ENCODE measurements at places on chromosomes 7 and 10.

- DNase-seq: no peak
Measured at GRCh38 chr10:63829020-63829419, 307.8 kb downstream of the REEP3 start.

GRCh38 chr10:77849039-77849664 lies 77.4 kb downstream of the DLG5 start:
- DNase-seq: no peak

DNA sequence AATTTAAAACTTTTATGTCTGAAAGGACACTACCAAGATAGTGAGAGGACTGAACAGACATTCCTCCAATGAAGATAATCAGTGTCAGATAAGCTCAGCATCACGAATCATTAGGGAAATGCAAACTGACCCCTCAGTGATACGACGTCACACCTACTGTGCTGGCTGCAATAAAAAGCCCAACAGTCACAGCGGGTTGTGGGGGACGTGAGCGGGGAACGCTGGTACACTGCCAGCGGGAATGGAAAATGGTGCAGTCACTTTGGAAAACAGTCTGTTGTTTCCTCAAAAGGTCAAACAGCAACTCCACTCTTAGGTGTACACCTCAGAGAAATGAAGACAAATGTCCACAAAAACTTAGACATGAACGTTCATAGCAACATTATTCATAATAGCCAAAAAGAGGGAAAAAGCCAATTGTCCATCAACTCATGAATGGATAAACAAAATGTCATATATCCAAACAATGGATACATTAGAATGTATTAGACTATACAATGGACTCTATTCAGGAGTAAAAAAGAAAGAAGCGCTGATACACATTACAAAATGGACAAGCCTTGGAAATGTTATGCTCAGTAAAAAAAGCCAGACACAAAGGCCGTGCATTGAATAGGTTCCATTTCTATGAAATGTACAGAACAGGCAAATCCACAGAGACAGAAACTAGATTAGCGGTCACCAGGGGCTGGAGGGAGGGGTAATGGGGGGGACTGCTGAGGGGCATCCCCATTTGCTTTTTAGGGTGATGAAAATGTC lies 2.4 kb upstream of the ECHS1 start:
- no peak for DNase-seq

DNA sequence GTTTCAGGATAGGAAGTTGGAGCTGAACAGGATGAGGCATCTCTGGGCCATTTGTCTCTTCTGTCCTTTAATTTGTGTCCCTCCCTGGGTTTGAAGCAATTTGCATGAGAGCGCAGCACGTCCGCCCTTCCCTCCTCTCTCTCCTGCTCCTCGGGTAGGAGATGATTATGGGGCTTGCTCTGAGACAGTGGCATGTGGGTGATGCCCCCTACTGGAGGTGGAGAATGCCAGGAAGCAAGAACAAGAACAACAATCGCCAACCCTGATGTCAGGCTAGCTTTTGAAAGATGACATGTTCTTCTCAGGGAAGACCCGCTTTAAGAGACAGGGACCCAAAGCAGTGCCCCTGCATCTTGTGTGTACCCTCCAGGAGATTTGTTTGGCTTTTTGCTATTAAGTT lies 63.9 kb upstream of the LOXL4 start:
- no peak for DNase-seq

- DNase-seq: no peak
Measured at GRCh38 chr10:93150990-93151547, 77.4 kb downstream of the CYP26A1 start.

DNA sequence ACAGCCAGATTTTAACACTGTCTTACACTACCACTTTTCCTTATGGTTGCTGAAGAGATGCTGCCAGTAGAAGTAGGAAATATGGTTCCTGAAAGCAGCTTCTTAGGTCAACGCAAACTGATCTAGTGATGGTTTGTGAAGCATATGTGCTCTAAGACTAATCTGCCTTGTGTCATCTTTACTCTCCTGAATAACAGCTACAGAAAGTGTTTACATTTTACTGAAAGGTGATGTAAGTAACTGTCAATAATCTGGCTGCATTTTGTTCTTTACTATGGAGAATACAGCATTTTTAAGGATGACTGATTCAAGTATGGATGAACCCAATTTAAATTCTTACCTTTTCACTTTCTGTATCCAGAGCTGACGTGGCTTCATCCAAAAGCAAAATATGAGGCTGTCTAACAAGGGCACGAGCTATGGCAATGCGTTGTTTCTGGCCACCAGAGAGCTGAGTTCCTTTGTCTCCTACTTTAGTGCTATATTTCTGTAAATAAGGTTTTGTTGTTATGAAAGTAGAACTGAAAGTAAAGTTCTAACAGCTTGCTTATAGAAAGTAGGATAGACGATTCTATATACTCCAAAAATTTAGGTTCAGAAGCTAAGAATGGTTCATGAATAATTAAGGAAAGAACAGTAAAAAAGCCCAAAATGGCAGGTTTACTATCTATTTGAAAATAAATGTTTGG lies 30.2 kb upstream of the ABCB4 start:
- DNase-seq: no peak

DNA sequence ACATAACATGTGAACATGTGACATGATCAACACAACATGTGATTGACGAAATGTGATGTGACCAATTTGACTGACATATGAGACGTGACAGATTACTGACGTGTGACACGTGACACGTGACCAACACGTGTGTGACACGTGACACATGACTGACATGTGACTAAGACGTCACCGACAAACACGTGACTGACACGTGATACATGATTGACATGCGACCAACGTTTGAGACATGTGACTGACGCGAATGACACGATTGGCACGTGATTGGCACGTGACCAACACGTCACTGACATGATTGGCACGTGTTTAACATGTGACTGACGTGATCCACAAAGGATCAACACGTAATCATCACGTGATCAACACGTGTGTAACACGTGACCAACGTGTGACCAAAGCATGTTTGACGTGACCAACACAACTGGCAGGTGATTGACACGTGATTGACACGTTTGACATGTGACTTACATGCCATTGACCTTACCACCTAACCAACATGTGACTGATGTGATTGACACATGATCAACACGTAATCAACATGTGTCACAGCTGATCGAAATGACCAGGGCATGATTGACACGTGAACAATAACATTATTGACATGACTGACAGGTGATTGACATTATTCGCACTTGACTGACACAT lies 23.7 kb downstream of the CRPPA start:
- no peak for DNase-seq

GRCh38 chr10:66604195-66604594 lies 321.6 kb upstream of the LRRTM3 start:
- no peak for DNase-seq

- no peak for DNase-seq
Measured at GRCh38 chr10:11011984-11012383, 5.7 kb upstream of the CELF2 start.

DNA sequence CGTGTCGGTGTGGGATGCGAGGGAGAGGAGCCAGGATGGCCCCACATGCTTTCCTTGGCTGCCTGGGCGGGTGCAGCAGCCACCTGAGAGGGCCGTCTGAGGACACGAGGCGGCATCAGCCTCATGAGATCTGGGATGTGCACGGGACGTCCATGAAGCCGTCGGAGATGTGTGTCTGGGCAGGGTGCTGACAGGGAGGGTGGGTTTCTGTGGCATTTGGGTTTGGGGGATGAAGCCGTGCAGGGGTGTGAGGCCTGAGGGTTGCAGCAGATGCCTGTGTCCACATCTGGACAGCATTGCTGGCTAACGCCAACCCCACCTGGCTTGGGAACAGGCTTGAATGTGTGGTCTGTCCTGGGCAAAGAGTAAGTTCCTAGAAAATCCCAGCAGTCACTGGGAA lies 179.5 kb downstream of the DNAJB6 start:
- no peak for DNase-seq

- DNase-seq: no peak
Measured at GRCh38 chr7:50721160-50721559, 61.5 kb downstream of the GRB10 start.

GRCh38 chr10:33132626-33133025 lies 174.6 kb upstream of the ITGB1 start:
- no peak for DNase-seq

DNA sequence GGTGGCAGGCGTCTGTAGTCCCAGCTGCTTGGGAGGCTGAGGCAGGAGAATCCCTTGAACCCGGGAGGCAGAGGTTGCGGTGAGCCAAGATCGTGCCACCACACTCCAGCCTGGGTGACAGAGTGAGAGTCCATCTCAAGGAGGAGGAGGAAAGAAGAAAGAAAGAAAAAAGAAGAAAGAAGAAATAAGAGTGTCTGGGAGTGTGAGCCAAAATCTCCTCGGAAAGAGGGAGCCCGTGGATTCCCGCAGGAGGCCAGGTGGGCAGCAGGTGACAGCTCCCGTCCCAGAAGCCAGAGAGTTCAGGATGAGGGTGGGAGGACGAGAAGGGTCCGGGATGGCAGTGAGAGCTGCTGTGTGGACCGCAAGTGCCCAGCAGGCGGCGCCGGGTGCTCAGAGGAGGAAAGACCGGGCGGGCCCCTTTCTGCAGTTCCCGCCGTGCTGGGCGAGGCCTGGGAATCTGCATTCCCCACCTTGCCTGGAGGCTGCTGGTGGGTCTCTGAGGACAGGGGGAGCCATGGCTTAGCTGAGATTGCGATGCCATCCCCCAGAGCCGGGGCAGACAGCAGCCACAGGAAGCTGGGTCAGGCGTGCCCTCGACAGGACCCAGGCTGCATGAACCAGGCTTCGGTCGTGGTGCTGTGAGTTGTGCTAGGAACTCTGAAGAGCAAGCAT lies 17.1 kb upstream of the AMZ1 start:
- no peak for DNase-seq

DNA sequence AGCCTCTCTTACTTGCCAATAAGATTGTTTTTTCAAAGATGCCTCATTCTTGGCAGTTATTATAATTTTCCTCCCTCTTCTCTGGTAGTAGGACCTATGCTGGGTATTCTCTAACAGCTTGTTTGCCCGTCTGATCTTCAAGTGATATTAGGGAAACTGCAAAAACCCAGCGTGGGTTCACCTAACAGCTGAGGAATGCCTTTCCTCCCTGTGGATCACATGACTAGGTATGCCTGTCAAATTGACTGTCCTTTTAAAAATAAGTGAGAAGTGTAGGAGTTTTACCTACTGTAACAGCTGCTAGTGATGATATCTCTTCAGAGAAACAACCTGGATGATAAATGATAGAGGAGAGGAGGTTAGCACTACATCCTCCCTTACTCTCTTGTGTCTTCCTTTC lies 22.0 kb downstream of the HECTD2 start:
- no peak for DNase-seq

- no peak for DNase-seq
Measured at GRCh38 chr10:119418362-119418761, 124.2 kb downstream of the RGS10 start.

DNA sequence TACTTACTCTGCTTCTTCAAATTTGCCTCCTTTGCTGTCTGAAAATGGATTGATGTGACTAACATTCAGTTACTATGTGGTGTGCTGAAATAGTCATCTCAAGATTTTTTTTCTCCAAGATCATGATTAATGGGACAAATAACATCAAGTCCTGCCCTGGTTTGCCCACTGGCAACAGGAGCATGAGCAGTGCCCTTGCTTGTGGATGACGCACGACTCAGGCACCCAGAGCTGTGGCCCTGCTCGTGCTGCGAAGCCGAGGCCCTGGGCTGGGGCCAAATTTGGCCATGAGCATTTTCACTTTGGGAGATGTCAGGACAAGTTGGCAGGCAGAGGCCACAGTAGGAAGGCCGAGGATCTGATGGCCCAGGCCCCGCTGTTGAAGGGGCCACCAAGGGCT lies 239.8 kb upstream of the IGFBP3 start:
- no peak for DNase-seq

DNA sequence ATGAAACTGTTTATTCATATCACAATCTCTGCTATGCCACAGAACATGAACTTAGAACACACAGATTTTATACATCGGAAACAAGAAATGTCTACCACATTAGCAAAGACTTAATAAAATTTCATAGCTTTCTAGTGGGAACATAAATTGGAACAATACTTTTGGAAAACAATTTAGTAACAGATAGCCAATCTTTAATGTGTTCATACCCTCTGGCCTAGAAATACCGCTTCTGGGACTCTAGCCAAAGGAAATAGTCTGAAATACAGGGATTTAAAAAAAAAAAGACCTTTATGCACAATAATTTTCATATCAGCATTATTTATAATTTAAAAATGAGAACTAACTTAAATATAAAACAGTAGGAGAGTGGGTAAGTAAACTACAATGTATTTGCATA lies 168.5 kb downstream of the PLXNA4 start:
- DNase-seq: no peak

- no peak for DNase-seq
Measured at GRCh38 chr7:151137791-151138152, 29.7 kb downstream of the GBX1 start.

DNA sequence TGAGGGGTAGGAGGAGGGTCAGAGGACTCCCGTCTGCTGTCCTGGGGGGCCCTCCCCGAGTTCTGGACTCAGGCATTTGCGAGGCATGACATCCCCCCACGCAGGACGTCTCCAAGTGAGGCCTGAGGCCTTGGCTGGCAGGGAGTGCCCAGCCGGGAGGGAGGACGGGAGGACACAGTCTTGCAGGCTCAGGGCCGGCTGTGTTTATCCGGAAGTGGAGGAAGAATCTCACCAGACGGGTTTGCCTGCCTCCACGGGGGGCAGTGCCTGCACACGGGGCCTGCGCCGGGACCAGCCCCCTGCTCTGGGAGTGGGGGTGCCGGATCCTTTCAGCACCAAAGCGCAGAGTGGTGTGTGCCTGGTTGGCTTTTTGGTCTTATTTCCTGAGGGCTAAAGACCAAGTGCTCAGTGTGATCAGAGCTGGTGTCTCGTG lies 10.9 kb downstream of the PWWP2B start:
- DNase-seq: no peak
